ENCODE measurements at places on chromosomes 11 and 22.

DNA sequence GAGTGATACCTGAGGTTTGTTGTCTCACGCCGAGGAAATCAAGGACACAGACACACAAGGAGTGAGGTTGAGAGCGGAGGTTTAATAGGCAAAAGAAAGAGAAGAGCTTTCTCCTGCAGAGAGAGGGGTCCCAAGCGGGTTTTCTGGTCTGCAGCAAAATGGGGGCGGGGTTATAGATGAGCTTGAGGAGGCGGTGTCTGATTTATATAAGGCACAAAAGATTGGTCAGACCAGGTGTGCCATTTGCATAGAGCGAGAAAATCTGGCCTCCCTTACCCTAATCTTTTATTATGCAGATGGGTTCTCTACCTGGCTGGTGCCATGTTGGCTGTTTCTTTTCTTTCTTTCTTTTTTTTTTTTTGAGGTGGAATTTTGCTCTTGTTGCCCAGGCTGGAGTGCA is 11.8 kb downstream of the C11orf96 start:
- DNase-seq = no peak

- DNase-seq = no peak
Measured at GRCh38 chr11:44680982-44681597, 45.7 kb upstream of the TSPAN18 start.

GRCh38 chr11:130771708-130772107 is 144.6 kb downstream of the SNX19 start:
- peak; percentile 95 for DNase-seq

- DNase-seq = peak; percentile 85
Measured at GRCh38 chr11:111944139-111944538, 7.0 kb downstream of the DIXDC1 start.

GRCh38 chr11:8213376-8213775 is 44.6 kb upstream of the RIC3 start:
- DNase-seq = peak; percentile 3

DNA sequence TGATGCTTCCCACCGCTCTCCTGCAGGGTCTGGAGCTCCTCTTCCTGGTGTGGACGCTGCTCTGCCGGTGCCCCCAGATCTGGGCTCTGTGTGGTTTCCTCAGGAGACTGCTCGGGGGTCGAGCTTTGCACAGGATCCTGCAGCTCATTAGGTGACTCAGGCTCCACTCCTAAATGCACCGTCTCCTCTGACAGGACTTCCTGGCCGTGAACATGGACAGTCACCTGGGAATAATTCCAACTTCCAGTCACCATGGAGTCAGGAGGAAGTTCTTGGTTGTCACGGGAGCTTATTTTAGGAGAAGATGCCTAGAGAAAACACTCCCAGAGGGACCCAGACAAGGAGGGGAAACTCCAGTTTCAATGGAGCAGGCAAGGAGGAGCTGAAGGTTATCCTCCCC is 11.9 kb downstream of the ZNF202 start:
- DNase-seq = peak; percentile 50

DNA sequence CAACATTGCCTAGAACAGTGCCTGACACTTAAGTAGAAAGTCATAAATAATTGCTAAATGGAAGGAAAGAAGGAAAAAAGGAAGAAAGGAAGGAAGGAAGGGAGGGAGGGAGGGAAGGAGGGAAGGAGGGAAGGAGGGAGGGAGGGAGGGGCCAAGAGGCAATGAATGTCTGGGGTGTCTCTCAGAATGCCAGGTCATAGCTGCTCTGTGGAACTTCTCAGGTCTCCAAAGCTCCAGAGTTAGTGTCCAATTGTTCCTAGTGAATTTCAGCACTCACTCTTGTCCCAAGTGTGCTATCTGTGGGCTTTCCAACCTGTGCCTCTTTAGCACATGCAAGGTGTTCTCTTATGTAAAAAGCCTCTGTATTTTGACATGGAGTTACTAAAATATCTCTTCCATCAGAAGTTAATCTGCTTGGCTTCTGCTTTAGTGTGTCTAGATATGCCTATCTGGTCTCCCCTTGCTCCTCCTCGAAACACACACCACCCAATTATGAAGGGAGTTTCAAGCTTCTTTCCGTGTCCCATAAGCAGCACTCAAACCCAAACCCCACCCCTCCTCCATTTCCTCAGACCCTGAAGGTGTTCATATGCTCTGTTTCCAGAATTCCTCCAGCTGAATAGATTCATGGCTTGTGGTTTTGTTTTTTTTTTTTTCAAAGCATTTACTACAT is 56.5 kb downstream of the FAM76B start:
- DNase-seq = no peak

DNA sequence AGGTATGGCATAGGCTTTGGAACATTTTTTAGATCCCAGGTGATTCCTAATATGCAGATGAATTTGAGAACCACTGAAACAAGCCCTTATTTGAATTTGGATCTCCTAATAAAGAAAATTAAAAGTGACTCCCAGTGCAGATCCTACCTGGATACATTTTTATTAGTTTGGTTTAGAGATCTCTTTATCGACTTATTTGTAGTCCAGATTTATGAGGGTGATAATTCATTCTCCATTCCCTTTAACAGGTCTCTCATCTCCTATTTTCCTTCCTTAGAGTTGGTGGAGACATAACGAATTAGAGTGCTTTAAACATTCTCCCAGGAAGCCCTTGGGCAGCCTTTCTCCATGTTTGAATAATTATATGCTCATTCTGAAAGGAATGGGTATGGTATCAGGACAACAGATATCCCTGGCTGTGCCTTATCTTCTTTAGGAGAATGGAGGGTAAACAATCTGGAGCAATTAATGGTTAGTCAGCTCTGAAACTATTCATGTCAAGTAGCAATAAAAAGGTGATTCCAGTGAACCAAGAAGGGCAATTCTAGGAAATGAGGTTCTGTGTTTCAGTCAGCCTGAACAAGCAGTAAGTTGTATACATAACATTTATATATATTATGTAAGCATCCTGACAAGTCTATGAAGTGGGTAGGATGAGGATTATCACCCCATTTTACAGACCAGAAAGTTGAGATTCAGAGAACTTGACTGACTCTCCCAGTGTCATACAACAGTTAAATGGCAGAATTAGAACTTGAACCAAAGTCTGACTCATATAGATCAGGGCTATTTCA is 53.9 kb upstream of the RCE1 start:
- DNase-seq = no peak

DNA sequence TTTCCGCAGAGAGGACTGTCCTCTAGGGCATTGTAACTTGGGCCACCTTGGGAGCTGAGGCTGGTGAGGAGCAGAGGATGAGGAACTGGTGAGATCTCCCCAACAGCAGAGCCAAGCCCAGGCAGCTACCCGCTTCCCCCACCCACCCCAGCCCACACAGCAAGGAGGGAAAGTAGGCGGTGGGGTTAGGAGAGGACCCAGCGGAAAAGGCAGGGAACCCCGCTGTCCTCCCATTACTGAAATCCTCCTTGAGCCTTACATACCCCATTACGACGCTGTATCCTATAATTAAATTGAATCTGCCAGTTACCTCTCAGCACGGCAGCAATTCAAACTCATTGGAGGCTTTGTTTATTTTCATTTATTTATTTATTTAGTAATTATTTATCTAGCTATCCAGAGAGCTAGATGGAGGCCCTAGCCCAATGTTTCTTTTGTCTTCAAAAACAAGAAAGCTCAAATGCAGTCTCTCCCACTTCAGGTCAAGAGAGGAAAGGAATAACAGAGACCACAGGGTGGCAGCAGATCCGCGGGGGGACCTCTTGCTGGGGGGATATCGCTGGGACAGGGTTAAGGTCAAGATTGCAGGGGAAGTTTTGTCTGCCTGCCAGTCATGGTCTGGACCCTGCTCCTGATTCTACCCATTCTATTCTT is 218.0 kb downstream of the ST3GAL4 start:
- DNase-seq = no peak

DNA sequence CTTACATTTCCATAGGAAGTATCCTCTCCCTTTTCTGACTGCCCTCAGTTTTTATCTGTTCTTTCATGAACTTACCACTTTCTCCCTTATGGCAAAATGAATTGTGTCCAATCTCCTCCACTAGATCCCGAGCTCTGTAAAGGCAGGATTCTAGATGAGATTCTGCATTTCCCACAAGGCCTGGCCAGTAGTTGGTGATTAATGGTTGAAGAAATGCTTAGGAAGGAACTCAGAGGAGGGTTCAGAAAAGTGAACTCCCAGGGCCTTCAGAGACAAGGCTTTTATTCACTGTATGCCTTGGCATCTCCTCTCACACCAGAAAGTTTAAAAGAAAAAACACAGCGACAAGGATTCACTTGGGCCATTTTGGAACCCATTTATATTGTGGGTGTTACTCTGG is 66.2 kb downstream of the CCDC81 start:
- DNase-seq = peak; percentile 55

DNA sequence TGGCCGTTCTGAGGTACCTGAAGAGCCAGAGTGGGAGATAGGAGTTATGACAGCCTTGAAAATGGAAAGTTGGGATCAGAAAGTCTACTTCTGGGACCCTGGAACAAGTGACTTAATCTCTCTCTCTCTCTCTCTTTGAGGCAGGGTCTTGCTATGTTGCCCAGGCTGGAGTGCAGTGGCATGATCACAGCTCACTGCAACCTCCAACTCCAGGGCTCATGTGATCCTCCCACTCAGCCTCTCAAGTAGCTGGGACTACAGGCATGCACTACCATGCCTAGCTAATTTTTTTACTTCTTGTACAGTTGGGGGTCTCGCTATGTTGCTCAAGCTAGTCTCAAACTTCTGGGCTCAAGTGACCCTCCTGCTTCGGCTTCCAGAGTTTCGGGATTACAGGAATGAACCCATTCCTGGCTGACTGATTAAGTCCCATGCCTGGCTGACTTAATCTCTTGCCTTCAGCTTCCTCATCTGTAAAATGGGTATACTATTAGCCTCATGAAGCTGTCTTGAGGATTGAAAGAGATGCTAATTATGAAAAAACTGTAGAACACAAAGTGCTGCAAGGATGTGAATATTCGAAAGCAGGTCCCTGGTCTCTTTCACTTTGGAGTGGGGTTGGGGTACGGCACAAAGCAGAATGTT is 87.7 kb downstream of the UBASH3B start:
- no peak for DNase-seq

- no peak for DNase-seq
Measured at GRCh38 chr11:132728026-132728425, 804.3 kb downstream of the OPCML start.

GRCh38 chr11:73795925-73796632 is 8.4 kb downstream of the MRPL48 start:
- DNase-seq = peak; percentile 8

DNA sequence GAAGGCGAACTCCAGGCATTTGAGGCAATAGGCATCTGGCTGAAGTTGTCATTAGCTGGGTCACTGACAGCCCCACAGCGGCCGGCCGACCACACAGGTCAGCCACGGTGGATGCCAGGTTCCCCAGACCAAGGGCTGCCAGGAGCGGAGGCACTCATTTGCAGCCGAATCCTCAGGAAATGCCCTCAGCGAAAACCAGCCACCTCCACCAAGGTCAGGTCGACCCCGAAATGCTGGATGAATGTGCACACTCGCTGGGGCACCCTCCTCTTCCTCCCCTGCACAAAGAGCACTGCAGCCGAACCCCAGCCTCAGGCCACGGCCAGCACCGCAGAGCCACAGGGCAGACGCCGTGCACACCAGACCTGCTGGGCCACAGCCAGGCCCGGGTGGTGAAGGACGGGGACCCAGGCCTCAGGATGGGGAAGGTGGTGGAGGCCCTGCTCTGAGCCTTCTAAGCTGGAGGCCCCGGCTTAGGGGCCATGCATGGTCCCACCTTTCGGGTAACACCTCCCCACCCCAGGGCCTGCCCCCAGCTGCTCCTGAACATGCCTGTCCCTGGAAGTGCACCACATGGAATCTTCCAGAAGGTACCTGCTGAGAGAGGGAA is 206.0 kb downstream of the BRD1 start:
- no peak for DNase-seq

GRCh38 chr11:122201106-122201505 is 85.1 kb upstream of the BLID start:
- DNase-seq = no peak

DNA sequence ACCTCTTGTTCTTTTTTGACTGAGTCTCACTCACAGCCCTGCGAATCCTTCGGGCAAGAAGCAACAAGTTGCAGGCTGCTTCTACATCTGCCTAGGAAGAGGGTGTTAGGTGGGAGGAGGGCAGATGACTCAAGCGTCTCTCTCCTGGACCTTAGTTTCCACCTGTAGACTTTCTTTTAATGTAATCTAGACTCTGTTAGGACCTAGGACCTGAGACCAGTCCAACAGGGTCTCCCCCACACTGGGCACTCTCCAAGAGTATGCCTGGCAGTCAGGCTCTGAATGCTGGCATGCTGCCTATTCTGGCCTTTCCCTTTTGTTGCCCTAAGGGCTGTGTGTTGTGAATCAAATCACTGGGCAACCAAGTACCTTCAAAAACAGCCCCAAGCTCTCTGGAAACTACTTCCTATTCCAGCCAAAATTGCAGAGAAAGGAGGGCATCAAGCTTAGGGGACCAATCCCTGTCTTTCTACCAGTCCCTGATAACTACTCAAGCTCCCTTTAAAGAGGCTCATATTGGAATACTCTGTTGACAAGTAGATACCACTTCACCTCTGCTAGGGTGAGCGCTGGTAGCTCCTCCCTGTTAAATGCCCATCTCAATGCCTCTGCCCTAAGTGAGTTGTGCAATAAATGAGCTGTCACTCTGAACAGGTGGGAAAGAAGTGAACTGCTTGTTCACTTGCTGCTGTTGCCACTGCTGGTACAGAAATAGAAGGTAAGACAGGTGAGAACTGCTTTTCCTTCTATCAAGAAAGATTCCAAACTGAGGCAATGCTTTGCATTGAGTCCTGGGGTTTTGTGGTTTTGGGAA is at the start of gene BBOX1:
Gene BBOX1 (plus strand): TSS at position 514 of the 814 bp plus-strand sequence. CDS start 14,616 bp downstream, outside the sequence.
- no peak for DNase-seq

- no peak for DNase-seq
Measured at GRCh38 chr11:76329983-76330382, 50.9 kb downstream of the THAP12 start.

DNA sequence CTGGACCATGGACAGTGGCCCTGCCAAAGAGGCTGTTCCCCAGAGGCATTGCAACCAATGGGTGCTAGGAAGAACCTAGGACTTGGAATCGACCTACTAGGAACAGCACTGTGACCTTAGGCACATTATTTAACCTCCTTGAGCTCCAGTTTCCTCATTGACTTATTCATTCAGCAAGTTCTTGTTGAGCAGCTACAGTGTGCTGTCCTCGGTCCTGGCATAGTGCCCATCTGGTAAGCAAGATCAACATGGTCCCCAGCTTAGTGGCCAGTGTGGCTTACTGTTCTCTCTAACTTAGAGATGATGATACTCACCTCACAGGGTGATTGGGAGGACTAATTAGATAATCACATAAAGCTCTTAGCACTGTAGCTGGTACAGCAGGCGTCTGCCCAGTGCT is 8.2 kb downstream of the ABCG4 start:
- DNase-seq = no peak

DNA sequence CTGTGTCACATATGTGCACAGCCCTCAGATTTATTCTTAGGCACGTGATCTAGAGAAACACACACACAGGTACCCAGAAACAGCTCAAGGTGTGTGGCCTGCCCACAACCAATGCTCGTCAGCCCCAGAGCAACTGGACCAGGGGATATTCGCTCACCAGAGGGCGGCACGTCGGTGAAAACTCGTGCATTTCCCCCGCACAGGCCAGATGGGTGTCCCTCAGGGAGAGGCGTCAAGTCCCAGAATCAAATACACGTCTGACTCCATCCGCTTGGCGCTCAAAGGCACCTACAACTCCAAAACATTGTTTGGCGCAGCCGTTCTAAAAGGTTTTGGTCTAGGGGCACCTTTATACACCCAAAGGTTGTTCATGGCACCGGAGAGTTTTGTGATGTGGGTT is 429.0 kb downstream of the BRD1 start:
- no peak for DNase-seq

- no peak for DNase-seq
Measured at GRCh38 chr22:22546490-22546889, 12.6 kb downstream of the PRAME start.

All from fibroblast of mammary gland (primary cell).